ENCODE measurements at places on chromosomes 5 and 9.

GRCh38 chr5:38341056-38341455 lies 82.7 kb downstream of the EGFLAM start:
- no peak for DNase-seq

DNA sequence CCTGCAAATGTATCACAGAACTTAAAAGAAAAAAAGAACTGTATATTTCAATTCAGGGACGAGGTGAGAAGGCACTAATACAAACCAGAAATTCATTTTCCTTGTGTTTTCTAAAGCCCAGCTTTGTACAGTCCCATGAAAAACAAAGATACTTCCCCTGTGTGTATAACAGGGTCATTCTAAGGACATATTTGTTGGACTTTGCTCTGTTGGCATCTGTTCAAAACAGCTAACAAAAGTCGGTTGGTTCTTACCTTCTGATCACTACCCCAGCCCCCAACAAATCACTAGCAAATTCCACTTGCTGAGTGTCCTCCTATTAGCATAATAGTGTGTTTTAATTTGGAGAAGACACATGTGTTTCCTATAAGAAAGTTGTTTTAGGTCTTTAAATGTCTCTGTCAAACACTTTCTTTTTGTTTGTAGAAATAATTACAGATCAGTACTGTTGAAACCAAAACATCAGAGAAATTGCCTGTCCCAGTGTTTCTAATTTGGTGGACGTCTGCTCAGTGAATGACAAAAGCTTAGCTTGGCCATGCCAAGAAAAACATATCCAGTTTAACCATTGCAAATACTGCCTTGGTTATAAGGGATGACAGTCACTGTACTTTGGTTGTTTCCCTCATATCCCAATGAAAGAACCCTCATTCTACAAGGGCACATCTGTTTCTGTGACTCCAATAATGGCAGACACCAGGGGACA lies 480.5 kb downstream of the EBF1 start:
- no peak for DNase-seq

GRCh38 chr5:135465391-135466122 lies 13.4 kb upstream of the TIFAB start:
- no peak for DNase-seq

GRCh38 chr9:80144406-80144805 lies 572.6 kb downstream of the TLE4 start:
- DNase-seq: no peak

- DNase-seq: no peak
Observed at GRCh38 chr9:125761676-125762450, 14.7 kb downstream of the PBX3 start.

DNA sequence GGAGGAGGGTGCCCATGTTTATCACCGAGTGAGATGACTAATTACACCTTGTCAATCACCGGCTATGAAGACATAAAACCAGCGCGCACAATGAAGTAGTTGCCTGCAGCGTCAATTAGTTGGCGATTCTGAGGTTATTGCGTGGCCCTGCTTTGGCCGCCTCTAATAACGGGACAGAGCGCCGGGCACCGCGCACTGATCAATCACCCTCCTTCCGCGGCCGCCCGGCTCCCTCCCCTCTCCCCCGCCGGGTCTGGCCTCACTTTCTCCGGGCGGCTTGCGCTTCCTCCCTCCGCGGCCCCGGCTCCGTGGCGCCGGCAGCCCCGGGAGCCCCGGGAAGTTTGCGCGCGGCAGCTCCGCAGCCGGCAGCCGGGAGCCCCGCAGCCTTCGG lies 3.3 kb upstream of the LHX2 start:
- DNase-seq: no peak

- DNase-seq: no peak
Observed at GRCh38 chr5:11305245-11305644, 544.2 kb upstream of the DAP start.

GRCh38 chr5:143557061-143557818 lies 153.8 kb upstream of the NR3C1 start:
- no peak for DNase-seq

DNA sequence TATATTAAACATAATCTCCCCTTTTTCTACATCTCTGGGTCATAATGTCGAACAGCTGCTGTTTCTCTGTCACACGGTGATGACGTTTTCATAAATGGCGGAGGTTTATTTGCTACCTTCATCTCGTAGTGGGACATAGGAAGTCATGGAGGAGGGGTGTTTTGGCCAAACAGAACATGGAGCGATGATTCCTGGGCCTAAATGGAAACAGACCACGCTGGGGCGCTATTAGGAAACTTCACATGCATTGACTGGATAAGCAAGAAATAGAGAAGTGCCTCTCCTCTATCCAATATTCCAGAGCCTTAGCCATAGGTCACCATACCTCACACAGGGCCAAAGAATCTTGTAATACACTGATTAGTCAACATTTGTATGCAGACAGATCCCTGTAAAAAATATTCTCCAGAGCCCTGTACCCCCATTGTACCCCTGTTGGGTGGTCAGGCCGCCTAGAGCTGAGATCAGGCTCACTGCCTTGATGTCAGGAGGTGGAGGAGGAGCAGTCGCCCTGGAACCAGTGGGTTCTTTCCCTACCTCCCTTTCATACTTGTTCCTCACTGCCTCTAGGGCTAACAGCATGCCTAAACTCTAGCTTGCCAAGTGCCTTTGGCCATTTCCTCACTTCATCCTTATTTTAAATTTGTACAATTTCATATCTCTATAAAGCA lies 77.8 kb upstream of the SPIN1 start:
- no peak for DNase-seq

DNA sequence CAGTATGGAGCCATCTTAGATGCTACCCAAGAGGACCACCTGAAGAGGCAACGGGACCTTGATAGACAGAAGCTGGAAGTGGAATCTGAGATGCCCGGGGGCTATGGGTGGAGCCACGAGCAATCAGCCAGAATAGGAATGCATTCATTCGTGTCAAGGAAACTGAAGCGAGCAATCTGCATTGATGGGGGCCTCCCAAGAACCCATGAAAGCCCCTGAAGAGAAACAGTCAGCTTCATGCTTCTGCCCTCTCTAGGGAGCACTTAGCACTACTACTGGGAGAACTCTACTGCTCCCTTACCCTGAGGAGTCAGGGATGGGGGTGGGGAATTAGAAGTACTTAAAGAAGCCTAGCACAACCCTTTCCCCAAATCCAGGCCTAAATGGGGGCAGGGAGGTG lies 51.9 kb upstream of the TCERG1 start:
- no peak for DNase-seq

DNA sequence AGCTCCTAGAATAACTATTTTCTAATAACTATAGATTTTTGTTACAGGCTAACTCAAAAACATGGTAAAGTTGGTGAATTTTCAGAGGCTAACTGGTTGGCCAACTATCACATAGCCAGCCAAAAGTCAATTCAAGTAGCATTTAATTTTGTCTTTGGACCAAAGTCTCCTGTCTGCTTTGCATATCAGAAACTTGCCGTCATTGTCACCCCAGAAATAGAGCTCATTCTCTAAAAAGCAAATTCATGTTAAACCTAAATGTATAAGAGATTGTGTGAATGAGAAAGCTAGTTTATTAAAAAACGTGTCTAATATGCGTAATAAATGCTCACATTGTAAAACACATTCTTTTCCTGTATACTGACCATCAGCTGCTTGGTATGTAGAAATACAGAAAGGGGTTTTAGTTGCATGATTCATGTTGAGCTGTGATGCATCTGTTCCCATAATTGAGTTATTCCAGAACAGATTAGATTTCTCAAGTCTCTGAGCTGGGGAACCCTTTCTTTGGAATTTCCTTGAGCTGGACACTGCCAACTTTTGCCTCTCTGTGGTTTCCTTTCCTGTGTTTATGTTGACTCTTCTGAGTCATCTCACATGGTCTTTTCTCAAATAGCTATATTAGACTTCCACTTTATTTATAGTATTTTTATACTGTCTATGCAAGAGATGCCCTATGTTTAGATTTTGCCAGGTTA lies 7.3 kb downstream of the SRFBP1 start:
- DNase-seq: no peak

- no peak for DNase-seq
Observed at GRCh38 chr5:155259648-155260047, 246.1 kb downstream of the KIF4B start.

DNA sequence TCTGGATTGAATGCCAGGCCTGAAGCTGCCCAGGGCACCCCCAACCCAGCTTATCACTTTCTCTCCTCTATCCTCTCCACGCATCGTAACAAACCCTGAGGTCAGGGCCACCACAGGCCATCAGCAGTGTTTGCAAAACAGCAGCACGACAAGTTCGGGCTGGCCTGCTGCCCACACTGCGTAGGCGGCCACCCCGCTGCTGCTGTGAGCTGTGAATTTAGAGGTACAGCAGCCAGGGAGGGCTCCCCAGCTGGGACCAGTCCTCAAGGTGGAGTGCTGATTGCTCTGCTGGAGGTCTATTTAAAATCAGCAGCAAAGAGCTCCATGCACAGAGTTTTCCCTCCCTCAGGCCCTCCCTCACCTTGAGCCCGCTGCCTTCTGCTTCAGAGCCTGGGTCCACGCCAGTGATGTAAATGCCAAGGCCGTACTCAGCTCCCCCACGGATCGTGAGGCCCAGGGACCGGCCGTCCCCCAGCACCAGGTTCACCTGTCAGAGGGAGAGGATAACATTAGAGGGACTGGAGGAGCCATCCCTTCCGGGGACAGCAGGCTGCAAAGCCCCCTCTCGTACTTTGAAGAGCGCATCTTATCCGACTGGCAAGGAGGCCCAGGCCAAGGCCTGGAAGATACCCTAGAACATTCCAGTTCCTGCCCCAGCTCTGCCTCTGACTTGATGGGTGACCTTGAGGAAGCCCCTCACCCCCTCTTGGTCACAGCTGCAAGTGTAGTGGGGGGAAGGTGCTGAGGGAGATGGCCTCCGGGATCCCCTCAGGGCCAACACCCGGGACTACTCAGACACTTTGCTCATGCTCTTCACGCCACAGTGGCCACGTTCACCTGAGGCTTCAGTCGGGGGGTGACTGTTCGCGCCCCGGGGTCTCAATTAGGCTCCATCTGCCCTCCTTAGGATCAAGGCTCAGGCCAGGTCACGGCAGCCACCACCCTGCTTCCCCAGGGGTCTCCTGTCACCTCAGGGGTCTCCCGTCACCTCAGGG lies 39.1 kb downstream of the WHRN start:
- no peak for DNase-seq

- DNase-seq: no peak
Observed at GRCh38 chr5:118439831-118440230, 548.5 kb downstream of the DTWD2 start.

- no peak for DNase-seq
Observed at GRCh38 chr5:173907686-173908371, 19.7 kb downstream of the CPEB4 start.

DNA sequence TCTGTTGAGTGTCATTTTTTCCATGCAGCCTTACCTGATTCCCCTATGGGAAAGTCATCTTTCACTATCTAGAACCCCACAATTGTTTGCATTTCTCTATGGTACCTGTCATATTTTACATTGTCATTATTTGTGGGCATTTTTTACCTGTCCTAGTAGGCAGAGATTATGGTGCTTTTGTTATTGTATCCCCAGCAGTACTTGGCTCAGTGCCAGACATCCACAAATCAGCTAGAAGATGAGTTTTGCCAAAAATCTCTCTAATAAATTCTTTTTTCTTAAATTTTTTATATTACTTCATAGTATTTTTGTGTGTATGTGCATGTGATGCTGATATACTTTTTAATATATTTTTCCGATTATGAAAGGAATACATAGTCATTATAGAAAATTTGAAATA lies 13.2 kb downstream of the GARNL3 start:
- no peak for DNase-seq

Measured in stimulated activated CD4-positive, alpha-beta T cell treated with anti-CD3 and anti-CD28 coated beads, Interleukin-15, amount 100 ng/mL, for 1 hour (primary cell).